CD8-positive, alpha-beta memory T cell (primary cell): ENCODE measurements at places on chromosomes 12 and 14.
A peak's percentile ranks its signal among the peaks of the same experiment; 100 is the strongest.

DNA sequence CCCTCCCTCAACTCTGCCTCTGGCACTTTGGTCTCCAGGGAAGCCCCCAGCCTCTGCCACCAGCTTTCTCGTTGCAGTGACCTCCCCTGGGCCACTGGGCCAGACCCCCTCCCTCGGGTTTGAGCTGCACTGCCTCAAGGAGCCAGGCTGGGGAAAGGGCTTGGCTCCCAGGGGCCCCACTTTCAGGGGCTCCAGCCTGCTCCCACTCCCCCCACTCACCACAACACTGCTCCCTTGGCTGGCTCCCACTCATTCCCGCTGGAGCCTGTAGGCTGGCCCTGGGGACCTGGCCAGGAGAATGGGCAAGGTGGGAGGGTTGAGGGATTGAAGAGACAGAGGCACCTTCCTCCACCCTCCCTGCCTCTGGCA lies 19.3 kb upstream of the KIF26A start:
- DNase-seq, result no peak

DNA sequence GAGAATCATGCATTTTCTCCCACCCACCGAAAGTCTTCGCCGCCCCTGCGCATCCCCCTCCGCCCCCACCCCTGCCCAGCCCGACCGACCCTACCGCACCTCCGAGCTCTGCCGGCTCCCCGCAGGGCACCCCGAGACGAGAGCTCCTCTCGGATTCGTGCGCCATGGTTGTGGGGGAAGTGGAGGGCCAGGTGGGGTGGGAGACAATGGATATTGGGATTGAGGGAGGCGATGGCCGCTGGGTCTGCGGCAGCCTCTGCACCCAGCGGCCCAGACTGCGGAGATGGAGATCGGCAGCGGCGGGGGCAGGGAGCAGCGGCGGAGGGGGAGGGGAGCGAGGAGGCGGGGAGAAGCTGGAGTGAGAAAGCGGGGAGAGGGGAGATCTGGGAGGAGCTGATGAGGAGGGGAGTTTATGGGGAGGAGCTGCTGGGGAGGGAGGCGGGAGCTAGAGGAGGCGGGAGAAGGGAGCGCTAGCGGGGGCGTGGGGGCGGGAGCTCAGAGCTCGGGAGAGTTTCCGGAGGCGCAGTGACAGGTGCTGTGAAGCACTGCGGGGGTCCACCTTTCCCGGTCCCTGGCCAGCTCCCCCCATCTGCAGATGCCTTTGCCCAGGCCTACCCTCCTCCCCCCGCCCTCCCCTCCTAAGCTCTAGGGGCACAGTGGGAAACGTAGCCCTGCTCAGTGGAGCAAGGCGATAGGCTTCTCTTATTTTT lies at the start of gene SALL2:
TSS of gene SALL2 (minus strand) at position 385 of the 710 bp plus-strand sequence. CDS start at position 166, 219 bp downstream.
- peak; percentile 55 for DNase-seq

GRCh38 chr14:89239023-89239422 lies 178.0 kb downstream of the FOXN3 start:
- no peak for DNase-seq

- no peak for DNase-seq
These were observed 23.0 kb upstream of the AMN start for GRCh38 chr14:102899516-102899900.

GRCh38 chr12:4985820-4986219 lies 57.9 kb upstream of the KCNA5 start:
- no peak for DNase-seq

- DNase-seq, result no peak
These were observed 7.3 kb downstream of the STXBP6 start for GRCh38 chr14:25042362-25043299.

DNA sequence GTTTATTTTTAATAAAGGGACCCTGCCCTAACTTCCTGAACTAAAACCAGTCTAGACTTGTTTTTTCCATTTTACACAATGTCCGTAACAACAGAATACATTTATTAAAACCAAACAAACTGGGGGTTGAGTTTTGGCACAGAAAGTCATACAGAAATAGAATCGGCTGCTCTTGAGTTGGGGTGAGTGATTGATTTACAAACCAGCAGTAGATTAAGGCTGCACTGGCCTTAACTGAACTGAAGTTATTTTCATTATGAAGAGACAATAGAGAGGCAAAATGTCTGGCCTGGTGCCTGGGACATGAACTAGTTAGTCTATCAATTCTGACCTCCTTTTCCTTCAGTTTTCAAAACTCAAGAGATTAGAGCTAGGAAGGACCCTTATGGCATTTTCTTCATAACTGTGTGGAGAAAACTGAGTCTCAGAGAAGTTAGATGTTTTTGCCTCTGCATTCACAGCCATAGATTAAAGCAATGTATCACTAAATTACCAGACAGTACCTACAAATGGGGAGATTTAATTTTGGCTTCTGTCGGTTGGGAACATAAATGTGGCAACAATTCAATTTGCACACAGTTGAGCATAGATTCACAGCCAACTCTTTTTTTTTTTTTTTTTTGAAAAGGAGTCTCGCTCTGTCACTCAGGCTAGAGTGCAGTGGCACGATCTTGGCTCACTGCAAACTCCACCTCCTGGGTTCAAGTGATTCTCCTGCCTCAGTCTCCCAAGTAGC lies 19.8 kb upstream of the MGP start:
- no peak for DNase-seq

GRCh38 chr12:113239288-113239771 lies 18.1 kb downstream of the TPCN1 start:
- DNase-seq, result no peak

DNA sequence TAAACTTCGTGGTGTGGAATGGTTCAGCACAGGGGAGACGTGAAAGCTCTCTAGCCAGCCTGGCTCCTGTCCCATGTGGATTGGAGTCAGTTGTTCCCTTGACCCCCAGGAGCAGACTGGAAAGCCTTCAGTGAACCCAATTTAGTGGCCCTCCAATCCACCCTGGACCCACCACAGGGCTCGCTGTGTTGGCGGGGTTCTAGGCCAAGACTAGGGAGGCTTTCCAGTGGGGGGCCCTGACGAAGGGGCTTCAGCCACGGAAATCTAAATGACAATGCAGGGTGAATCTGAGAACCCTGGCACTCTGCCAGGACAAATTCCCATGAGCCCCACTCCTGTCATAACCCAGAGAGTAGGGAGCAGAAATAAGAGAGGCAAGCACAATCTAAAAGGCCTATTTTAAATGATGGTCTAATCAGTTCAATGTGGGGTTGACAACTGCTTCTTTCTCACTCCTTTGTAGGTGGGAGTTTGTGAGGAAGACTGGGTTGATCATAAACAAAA lies 110.8 kb downstream of the SLC35F4 start:
- DNase-seq, result no peak

DNA sequence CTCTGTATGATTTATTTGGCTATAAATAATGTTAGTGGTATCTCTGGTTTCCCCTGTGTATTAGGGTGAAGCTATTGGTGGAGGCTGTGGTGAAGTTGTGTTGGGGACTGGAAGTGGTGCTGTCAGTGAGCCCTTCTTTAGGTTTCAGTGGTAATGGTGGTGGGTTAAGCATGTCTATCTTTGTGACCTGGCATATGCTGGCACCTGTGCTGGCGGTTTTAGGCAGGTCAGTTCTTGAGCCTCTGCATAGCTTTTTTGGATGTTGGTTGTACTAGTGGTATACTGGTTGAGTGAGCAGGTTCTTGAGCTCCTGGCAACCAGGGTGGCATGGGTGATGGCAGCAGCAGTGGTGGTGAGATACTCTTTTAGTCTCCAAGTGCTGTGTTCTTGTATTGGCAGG lies 161.9 kb upstream of the CAND1 start:
- DNase-seq, result no peak

DNA sequence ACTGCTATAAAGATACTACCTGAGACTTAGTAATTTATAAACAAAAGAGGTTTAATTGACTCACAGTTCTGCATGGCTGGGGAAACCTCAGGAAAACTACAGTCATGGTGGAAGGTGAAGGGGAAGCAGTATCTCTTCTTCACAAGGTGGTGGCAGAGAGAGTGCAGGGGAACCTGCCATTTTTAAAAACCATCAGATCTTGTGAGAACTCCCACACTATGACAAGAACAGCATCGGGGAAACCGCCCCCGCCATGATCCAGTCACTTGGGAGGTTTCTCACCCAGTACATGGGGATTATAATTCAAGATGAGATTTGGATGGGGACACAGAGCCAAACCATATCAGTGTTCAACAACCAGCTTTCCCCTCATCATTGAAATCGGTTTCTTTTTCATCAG lies 49.9 kb downstream of the AEBP2 start:
- DNase-seq, result no peak

DNA sequence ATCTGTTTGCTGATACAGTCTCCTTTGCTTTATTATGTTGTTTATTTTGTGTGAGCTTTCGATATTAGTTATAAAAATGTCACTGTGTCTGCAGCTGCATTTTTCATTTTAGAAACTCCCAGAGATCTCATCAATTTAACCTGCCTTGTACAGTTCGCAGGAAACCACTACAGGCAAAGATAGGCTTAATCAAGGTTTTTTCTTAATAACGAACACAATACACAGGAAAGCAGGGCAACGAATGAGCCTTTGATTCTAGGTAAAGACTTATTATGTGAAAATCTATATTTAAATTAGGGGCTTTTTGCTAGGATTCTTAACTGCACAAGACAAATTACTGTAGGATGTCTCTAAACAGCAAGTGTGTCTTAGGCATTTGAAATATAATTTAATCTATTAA lies 191.9 kb downstream of the RGS6 start:
- DNase-seq, result no peak

DNA sequence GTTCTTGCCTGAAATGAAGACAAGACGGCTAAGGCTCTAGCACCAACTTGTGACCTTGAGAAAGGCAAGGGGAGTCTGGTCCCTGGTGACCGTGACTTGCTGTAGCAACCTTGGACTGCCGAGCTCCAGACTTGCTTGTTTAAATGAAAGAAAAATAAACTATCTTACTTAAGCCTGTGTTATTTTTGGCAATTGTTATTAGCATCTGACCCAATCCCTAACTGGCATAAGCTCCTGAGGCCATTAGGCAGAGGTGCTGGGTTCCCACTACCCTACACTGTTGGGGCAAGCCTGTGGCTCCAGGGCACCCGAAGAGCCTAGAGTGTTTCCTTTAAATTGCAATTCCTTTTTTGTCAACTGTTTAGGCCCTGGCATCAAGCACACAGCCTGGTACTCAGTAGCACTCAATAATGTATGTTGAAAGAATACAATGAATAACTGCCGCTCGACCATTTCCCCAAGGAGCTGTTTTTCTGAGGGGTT lies 106.9 kb upstream of the HIF1A start:
- DNase-seq, result no peak

- DNase-seq, result no peak
These were observed 18.6 kb upstream of the MDM1 start for GRCh38 chr12:68350753-68351152.

DNA sequence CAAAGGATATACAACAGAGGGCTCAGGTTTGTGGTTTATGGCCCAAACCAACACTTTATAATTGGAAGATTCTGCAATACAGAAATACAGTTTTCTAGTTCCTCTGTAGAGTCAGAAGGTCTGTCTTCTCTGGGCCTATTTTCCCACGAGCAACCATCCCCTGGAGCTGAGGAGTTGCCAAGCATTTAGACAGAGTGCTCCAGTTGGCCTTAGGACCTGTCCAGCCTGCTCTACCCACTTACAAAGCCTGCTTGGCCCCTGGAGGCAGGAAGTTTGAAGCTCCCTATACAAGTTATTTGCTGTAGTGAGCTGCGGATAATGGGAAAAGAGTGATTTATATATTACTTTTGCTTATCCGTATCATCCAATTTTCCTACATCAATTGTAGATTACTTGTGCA lies 60.8 kb upstream of the HSPB8 start:
- DNase-seq, result no peak

DNA sequence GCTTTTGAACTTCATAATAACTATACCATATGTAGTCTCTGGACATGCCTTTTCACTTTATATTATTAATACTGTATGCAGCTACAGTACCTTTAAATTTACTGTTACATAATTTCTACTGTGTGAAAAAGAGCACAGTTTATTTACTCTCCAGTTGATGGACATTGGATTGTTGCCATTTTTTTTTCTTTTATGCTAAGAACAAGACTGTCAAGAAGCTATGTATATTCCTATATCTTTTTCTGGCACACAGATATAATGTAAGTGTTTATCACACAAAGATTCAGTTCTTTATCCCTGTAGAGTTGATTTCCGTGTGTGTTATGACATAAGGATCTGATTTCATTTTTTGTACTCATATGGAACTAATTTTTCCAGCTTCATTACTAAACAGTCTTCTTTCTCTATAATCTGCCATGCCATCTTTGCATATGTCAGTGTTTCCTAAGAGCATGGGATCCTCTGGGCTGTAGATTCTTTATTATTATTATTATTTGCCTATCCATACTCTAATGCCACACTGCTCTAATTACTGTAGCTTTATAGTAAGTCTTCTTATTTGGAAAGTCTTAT lies 593.0 kb upstream of the ATP2B1 start:
- DNase-seq, result no peak
